ENCODE measurements at places on chromosomes 6 and 20.

- no peak for DNase-seq
Observed at GRCh38 chr6:113723182-113723581, 134.0 kb upstream of the MARCKS start.

GRCh38 chr20:39282619-39283092, 320.5 kb downstream of the DHX35 start:
- DNase-seq = no peak

DNA sequence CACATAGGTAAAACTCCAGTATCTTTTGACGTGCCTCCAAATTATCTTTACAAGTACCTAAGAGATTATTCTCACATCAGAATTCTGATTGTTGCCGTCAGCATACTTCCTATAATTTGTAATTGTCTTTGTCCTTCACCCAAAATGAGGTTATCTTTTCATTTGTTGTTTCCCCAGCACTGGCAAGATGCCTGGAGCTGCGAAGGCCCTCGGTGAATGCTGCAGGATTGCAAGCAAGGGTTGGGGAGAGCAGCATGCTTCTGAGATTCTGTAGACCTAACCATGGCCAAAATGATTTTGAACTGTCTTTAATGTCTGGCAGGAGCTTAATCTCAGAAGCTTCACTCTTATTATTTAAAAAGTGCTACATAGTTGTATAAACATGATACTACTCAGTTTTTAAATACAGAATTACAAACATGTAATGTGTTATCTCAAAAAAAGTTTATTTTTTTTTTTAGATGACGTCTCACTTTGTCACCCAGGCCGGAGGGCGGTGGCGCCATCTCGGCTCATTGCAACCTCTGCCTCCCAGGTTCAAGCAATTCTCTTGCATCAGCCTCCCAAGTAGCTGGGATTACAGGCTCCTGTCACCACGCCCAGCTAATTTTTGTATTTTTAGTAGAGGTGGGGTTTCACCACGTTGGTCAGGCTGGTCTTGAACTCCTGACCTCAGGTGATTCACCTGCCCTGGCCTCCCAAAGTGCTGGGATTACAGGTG, 88.7 kb downstream of the ELOVL5 start:
- no peak for DNase-seq

GRCh38 chr6:19465760-19466159, 371.4 kb upstream of the ID4 start:
- DNase-seq = no peak

DNA sequence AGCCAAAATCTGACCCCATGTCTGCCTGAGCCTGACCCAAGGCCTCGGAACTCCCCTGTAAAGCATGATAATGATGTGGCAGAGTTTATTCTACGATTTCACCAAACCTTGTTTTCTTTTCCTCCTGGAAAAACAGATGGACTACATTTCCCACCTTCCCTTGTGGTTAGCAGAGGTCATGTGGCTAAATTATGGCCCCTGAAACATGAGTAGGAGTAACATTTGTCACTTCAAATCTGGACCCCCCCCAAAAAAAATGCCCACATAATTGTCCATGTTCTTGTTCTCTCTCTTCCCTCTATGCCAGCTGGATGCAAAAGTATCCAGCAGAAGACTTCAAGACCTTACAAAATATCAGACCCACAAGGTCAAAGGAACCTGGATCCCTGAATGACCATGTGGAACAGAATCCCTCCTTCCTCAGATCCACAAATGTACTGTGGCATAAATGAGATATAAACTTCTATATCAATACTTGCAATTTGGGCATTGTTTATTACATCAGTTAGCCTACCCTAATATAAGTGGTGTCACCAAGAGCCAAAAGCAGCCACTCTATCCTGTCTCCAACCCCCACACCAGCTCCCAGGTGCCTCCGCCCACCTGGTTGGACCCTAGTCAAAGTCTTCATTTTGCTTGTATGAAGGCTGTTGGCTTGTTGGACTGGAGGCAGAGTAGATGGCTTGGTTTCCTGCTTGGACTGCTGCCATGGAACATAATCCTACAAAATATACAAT, 1.4 kb downstream of the C20orf96 start:
- DNase-seq = no peak

DNA sequence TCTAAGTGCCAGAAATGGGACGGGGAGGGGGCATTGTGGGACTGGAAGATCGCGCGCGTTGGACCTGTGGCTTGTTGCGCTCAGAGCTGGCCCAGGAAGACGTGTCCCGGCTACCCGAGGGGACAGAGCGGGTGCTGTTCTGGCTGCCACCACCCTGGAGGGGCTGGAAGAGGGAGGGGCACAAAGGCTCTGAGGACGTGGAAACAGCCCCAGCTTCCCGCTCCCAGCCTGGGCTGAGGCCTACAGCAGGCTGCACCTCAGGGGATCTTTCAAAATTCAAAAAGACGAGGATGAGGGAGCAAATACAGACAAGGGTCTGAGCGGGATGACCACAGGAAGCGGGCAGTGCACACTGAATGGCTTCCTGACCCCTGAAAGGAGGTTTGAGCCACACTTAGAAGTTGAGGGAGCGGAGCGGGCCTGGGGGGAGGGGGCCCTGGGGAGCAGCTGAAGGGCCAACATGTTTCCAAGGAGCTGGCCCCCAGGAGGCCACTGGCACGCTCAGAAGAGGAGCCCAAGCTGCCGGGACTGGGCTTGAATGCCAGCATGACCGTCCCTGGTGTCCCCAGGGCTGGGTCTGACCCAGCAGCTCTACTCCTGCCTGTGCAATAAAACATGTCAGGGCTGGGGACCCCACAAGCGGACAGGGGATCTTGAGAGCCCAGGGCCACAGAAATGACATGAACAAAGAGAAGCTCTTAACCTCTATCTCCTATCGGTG, 1.3 kb downstream of the OXT start:
- DNase-seq = no peak

DNA sequence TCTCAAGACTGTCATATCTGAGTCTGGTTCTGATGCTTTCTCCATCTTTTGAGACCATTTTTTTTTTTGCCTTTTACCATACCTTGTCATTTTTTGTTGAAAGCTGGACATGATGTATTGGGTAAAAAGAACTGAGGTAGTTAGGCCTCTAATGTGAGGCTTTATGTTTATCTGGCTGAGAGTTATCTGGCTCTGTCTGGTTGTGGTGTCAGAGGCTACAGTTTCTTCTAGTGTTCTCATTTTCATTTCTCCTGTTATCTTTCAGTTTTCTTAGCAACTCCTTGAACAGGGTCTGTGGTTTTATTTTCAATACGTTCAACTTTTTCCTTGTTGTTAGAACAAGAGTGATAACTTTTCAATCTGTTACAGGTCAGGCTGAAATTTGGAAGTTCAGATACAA, 49.2 kb upstream of the ATXN1 start:
- DNase-seq = no peak

GRCh38 chr20:44218446-44218845, 7.9 kb upstream of the OSER1 start:
- DNase-seq = no peak

DNA sequence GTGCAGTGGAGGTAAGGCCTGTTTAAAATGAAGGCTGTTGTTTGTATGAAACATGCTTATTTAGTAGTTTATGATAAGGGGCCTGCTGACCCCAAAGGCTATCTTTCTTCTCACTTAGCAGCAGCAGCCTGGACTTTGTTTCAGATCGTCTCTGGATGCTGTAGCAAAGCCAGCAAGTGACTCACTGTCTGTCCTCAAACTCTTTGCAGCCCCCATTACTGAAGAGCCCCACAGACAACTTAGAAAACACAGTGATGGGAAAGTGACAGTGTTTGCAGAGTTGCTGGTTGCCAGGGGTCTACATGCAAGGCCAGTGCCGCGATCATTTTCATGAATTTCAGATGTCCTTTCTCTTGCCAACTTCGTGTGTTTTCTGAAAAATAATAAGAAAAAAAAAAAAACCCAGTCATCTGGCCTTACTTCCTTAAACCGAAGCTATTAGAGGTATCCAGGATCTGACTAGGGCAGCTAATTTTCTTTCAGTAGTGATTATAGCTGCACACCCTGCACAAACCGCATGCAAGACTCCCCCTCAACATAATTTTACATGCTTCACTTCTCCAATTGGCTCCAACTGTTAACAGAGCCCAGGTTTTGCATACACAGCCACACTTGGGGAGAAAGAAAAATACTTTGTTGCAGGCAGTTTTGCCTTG, 11.6 kb upstream of the F13A1 start:
- DNase-seq = peak; percentile 95

DNA sequence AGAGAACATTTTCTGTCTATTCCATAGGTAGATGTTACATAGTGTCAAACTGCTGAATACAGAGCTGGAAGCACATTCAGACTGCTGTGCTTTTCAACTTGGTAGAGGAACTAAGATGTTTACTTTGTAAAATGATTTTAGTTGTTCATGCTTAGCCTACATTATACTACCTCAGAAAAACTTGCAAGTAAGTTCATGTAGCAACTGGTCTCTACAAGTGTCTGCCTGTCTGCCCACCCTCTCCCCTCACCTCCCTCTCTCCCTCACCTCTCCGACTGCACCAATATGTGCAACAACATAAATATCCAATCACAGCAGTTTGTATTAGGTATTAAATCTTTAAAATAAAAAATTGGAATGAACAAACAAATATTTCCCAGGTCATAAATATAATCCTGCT, 25.3 kb downstream of the ELOVL4 start:
- DNase-seq = no peak

DNA sequence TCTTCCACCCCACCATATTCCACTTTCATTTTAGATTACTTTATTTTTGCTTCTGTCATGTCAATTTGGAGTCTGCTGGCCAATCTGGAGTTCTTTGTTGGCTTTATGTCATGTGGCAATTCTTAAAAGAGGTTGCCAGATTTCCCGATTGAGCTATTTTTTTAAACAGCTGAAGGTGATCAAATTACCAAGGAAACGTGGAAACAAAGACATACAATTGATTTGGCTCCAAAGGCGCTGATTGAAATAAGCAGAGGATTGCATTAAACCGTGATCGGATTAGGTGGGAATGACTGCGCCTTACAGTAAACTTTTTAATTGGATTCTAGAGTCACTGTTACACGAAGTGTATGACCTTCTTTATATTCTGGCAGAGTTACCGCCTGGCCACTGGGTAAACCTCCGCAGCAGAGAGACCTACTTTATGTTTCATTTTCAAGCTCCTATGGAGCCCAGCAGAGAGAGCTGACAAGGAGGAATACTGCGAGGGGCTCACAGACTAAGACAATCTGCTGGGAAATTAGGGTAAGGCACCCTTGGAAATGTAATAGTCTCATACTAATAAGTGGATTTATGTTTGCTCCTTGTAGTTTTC, 37.9 kb downstream of the SIM1 start:
- DNase-seq = no peak

DNA sequence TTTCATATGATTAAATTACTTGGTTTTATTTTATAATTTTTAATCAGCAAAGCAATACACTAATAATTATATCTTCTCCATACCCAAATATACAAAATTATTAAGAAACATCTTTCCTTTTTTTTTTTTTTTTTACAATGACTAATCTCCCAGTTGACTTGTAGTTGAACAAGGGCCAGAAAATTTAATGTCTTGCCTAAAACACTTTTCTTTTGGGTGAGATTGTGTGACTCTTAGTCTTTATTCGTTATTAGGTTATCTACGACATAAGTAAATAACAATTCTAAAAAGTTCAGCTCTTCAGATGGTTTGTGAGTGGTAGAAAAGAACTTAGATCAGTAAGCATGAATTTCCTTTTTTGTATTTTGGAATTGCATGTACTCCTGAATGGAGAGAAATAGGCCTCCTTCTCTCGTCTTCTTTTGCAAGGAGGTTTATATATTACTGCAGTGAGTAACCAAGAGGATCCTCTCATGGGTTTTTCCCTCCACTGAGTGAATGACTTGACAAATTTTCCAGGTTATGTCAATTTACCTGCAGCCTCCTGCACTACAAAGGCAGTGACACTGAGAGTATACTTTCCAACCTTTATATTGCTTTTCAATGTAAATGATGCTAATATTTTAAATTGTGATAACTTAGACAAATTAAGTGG, 364.5 kb upstream of the CITED2 start:
- DNase-seq = no peak

DNA sequence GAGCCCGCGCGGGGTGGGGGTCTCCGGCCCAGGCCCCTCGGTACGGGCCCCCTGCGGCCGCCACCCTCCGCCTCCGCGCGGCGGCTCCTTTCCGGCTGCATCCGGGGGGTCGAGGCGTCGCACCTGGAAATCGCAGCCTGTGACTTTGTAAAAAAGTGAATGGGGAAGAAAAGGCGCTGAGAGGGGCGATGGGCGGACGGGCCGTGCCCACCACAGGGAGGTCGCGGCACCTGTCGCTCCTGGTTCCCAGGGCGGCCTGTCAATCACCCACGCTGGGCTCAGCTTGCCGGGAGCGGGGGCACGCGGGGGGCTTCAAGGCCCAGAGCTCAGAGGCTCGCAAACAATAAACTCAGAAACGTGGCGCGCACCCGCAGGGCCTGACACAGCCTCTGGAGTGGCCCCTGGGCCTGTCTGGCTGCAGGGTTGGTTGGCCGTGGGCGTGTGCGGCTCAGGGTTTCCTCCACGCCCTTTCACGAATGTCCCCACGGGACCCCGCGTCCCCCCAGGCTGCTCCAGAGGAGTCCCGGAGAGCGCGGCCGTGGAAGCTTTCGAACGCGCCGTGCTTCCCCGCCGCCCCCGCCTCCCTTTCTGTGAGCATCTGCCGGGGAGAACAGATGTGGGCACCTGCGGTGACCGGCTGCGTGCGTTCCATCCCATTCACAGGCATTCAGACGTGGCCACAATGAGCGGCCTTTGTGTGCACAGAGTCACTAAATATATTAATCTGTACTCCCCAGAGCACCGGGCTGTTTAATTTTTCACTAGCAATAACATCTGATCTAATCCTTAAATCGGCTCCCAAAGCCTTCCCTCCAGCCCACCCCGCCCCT, 6.1 kb upstream of the DLL1 start:
- no peak for DNase-seq

DNA sequence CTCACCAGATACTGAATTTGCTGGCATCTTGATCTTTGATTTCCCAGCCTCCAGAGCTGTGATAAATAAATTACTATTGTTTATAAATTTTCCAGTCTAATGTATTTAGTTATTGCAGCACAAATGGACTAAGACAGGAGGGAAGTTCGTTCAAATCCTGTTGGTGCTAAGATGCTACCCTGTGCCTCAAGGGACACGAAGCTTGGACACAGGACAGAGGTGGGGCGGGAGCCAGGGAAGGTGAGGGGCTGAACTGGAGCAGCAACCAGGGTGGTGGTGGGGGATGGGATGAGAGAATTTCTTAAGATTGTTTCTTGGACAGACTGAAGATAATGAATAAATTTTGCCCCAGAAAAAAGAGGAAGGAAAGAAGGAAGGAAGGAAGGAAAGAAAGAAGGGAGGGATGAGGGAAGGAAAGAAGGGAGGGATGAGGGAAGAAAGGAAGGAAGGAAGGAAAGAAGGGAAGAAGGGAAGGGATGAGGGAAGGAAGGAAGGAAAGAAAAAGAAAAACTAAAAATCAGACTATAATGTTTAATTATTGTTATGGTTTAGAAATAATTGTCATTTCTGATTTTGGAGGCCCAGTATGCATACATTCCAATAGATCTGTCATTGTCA, 127.2 kb downstream of the CDC5L start:
- DNase-seq = no peak

GRCh38 chr6:119160911-119161310, 82.4 kb upstream of the FAM184A start:
- no peak for DNase-seq

DNA sequence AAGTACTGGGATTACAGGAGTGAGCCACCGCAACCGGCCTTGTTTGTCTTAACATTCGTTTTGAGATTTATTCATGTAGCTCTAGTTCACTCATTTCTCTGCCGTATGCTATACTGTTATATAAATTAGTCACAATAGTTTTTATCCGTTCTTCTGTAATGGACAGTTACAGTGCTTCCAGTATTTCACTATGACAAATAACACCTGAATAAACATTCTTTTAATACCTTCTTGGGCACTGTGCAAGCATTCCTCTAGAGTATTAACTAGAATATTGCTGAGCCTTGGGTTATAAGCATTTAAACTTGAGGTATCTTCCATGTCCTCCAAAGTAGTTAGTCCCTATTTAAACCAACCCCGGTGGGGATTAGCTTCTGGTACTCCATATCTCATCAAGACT, 45.6 kb downstream of the STK38 start:
- DNase-seq = no peak
